Effector CD4-positive, alpha-beta T cell (primary cell): ENCODE measurements at places on chromosomes 4 and X.

- DNase-seq: no peak
These were observed 43.9 kb downstream of the CLNK start for GRCh38 chr4:10640561-10641201.

- no peak for DNase-seq
These were observed 33.0 kb downstream of the PLAC1 start for GRCh38 chrX:134625315-134625718.

GRCh38 chrX:32804034-32804433 lies 407.3 kb downstream of the DMD start:
- no peak for DNase-seq

DNA sequence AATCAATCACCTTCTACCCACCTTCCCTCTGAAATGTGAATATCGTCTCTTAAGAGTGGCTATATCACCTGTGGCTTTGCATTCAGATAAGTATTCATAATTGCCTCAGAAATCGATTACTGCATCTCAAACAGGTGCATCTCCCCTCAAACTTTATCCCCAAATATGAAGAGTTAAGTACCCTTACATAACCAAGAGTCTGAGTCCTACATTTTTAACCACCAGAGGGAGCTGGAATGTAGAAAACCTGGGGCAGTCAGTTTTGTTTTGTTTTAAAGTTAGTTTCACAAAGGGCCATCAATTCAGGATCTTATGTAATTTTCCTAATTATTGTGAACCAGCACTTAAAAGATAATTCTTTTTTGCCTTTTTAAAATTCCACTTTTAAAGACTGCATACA lies 5.7 kb downstream of the TCEANC start:
- peak; percentile 17 for DNase-seq

- DNase-seq: no peak
These were observed 112.0 kb downstream of the AFF2 start for GRCh38 chrX:148612431-148612830.

- no peak for DNase-seq
These were observed at the start of gene TCEAL7 for GRCh38 chrX:103329991-103330390. TSS of gene TCEAL7 (plus strand) at chrX:103330239. CDS start at chrX:103331404, 1,165 bp downstream.

GRCh38 chr4:11131491-11131890 lies 297.2 kb downstream of the HS3ST1 start:
- DNase-seq: no peak

DNA sequence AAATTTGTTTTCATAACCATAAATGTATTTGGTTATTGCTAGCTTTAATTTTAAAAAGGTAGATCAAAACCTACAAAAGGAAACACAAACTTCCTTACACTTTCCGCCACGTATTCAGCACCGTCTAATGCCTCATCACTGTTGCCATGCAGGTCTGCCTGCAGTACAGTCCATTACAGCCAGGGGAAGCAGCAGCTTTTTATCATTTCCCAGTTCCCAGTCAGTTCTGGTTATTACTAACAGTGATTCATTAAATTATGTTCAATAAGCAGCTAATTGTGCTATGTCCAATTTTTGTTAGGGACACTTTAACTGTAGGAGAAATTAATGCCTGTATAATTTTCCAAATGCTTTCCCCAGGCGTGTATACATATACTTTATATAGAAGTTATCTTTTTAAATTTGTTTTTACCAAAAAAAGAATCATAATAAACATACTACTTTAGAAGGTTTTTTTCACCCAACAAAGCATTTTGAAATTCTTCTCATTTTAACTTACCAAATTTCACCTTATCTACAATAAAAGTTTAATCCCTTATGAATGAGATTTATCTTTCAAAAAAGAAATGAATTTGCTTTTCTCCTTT lies 93.3 kb downstream of the ANXA3 start:
- peak; percentile 11 for DNase-seq

DNA sequence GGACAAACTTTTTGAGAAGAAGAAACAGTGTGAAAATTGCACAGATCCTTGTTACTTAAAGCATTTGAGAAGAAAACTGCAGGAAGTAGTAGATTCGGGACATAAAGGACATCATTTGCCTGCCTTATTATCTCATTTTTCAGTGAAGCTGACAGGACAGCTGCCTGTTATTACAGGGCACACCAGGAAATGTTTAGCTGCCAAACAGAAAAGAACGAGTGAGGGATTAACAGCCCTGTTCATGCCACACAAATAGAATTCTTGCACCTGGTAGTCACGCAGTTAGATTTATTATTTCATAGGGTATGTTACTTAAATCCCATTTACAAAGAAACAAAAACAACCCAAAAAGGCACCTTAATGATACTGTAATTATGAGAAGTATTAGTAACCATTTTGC lies 100.6 kb downstream of the CHIC2 start:
- DNase-seq: no peak

- DNase-seq: no peak
These were observed 30.6 kb downstream of the PCDH19 start for GRCh38 chrX:100379388-100379986.

- DNase-seq: no peak
These were observed 64.1 kb downstream of the ZNF81 start for GRCh38 chrX:47900833-47901232.

DNA sequence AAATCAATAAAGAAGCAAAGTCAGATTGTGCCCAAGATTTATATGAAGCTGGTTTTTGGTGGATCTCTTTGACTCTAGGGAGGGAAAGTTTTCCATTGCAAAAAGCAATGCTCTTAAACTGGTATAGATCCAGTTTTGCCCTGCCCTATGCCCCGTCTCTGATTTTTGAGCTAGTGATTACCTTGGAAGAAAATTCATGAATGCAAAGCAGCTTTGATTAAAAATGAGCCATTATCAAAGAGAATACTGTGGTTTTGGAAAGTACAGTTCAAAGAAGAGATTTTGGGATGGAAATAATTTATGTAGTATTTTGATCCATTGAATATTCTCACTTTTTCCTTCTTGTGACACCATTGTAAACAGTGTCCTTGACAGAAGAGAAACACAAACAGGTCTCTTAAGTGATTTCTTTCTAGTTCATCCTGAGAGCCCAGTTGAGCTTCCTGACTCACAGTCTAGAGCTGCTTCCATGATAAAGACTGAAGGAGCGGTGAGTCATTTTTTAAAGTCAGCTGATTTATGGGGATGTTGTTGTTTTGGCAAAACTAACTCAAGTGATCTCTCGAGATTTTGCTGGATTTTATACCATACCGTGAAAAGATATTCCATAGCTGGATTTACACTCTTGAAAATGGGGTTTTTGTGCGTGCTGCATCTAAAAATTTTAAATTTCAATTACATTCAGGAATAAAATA lies 76.7 kb downstream of the AFF1 start:
- DNase-seq: no peak

DNA sequence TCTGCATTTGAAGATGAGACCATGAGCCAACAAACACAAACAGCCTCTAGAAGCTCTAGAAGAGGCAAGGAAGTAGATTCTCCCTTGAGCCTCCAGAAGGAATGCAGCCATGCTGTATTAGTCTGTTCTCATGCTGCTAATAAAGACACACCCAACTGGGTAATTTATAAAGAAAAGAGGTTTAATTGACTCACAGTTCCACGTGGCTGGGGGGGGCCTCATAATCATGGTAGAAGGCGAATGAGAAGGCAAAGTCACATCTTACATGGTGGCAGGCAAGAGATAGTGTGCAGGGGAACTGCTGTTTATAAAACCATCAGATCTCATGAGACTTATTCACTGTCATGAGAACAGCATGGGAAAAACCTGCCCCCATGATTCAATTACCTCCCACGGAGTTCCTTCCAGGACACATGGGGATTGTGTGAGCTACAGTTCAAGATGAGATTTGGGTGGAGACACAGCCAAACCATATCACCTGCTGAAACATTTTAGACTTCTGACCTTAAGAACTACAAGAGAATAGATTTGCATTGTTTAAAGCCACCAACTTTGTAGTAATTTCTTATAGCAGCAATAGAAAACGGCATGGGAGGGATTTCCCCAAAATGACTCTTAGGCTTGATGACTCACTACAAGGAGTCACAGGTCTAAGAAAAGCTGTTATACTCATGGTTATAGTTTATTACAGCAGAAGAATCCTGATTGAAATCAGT lies 284.4 kb upstream of the SFRP2 start:
- DNase-seq: no peak

- DNase-seq: no peak
These were observed 50.9 kb upstream of the PRDX4 start for GRCh38 chrX:23616361-23616760.

GRCh38 chr4:87938746-87939145 lies 36.8 kb upstream of the SPP1 start:
- no peak for DNase-seq
